Muscle of leg (tissue), 16 donors: ENCODE measurements at places on chromosomes 3 and 15.

GRCh38 chr3:188819939-188820338, 351.8 kb upstream of the TPRG1 start:
- peak; percentile 62 for DNase-seq

GRCh38 chr3:72488738-72489035, 359.6 kb downstream of the SHQ1 start:
- no peak for DNase-seq

DNA sequence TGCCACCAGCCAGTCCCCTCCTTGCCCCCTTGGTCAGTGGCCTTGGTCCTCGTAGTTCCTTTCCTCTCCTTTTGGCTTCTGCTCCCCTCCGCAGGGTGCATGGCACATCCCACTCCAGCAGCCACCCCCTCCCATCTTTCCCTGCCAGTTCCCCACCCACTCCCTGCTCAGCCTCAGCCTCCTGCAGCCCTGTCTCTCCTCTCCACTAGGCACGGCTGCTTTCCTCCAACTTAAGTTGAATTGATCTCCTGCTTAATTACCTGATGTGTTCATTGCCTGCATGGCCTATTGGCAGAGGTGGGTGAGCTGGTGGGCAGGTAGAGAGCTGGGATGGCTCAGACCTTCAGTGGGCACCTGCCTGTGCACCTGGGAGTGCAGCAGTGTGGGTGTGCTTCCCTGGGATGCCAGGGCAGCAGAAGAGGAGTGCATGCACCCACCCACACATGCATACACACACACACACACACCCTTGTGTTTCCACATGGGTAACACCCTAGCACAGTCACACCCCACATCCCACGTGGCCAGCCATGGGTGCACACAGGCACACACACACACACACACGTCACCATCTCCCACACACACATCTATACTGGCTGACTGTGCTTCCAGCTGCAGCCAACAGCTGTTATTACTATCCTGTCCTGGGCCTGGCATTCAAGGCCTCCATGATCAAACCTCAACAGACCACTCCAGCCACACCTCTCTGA, 30.9 kb downstream of the C3orf18 start:
- DNase-seq = no peak

DNA sequence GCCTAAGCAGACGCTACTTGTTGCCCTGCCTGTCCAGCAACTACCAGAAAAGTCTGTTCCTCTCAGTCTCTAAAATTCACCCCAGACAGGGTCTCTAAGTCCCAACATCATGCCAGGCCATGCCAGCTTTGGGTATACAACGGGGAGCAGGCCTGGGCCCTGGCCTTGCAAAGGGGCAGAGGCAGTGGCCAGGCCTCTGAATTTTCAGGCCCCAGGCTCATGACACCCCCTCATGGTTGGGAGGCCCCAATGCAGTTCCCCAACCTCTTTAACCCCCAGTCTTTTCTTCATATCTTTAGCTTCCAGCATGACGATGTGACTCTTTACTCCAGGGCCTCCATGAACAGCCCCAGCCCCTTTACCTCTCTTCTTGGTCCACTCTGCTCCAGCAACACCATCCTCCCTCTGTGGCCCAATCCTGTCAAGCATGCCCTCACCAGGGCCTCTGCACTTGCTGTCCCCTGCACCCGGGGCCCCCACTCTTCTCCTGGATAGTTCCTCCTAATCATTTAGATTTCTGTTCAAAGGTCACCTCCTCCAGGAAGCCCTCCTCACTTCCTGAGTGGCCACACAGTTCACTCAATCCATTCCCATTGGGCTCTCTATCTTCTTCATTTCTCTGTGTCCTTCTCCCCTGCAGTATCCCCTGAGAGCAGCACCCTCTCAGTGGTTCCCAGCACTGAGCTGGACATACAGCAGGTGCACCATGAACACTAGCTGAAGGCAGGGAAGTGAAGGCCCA, 4.8 kb downstream of the IQSEC1 start:
- DNase-seq = no peak

DNA sequence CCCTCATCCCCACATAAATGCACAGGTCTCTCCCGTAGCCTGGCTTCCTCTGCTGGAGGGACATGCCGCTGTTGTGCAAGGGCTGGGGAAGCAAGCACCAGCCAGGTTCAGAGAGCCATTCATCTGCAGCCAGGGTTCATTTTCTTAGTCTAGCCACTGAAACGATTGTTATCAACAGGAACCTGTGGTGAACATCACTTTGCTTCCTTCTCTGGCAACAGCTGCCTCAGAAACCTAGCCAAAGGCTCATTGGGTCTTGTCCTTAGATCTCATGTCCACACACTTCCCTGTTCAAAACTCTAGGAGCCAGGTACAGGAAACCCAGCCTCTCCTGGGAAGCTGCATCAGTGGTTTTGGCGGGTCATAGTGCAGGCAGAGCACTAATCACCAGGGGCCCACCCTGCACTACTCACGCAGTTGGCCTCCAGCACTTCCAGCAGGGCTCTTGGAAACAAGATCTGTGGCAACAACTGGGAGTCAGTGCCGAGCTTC, 47.0 kb downstream of the OXNAD1 start:
- DNase-seq = no peak

- DNase-seq = peak; percentile 43
These were observed 682 bp downstream of the ETFA start for GRCh38 chr15:76310475-76311099.

DNA sequence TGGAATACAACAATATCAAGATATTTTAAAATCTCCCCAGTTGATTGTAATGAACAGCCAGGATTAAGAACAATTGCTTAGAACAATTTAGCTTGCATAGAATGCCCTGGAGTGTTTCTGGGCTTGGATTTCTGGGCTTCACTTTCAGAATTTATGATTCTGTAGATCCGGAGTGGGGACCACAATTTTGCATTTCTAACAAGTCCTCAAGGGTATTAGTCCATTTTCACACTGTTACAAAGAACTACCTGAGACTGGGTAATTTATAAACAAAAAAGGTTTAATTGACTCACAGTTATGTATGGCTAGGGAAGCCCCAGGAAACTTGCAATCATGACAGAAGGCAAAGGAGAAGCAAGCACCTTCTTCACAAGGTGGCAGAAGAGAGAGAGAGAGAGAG, 54.3 kb upstream of the MYRIP start:
- DNase-seq = no peak

DNA sequence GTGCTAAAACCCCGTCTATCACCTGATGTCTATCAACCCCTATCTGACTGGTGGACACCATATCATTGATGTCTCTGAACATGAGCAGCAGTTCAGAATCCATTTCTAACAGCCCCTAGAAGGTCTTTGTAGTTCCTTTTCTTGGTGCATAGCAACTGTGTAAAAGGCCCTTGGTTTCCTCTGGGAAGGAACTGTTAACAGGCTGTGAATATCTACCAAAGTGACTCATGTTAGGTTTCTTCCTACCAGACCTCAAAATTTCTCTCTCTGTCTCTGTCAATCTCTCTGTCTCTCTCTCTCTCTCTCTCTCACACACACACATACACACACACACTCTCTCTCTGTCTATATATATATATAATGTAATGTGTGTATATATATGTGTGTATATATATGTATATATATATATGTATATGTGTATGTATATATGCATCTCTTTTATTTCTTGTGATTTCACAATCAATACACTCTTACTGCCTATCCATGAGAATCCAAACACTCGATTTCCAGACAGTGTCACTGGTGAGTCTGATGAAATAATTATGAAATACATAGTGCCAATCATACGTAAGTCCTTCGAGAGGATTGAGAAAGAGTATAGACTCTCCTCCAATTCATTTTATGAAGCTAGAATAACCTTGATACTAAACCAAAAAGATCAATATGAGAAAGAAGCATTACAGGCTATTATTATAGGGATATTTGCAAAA, 335.9 kb upstream of the SLCO3A1 start:
- no peak for DNase-seq

DNA sequence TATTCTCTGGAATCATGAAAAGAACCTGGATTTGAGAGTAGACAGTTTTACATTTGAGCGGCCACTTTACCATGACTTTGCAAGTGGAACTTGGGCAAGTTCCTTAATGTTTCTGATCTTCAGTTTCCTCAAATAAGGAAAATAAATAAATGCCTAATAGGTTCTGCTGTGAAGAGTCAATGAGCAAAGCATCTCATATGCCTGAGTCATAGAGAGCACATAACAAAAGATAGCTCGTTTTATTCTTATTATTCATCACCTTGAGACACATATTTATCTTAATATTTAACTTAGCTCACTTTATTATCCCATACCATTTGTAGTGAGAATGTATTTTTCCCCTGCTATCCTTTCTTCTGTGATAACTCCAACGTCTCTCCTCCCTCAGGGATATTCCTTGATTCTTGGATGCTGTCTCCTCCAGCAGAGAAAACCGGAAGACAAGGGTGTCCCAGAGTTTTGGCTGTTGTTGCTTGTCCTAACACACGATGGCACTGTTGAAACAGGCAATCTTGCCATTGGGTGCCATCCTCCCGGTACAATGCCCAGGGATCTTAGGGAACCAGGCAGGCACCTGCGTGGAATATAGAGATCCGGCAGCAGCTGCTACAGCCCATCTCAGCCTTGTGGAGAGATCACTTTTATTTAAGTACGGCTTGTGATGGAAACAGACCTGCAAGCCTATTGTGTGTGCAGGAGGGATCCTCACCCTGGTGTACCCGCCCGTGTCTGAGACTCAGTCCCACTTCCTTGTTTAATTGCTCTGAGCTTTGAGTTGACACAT, 33.3 kb upstream of the VPS33B start:
- peak; percentile 61 for DNase-seq

GRCh38 chr3:188853856-188854771, 317.7 kb upstream of the TPRG1 start:
- peak; percentile 80 for DNase-seq

DNA sequence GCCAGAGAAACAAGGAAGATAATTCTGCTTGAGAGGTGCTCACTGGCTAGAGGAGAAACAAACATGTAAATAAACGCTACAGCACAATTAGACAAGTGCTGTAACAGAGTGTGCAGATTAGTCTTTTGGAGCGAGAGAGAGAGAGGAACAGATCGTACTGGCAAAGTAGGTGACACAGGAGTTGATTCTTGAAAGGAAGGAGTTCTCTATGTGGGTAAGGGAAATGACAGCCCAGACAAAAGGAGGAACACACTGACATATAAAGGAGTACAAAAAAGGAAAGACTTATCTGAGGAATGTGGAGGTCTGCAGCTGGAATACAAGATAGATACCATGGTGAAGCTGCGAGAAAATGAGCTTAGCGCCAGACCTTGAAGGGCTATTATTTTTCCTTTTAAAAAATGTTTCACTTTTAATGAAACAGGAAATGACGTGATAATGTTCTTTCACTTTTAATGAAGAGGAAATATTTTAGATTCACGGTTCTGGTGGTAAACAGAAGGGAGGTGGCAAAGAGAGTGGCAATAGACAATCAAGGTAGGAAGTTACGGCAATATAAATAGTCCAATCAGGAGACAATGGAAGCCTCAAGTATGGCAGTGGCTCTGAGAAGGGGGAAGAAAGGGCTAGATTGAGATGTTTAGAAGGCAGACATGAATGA, 202.9 kb downstream of the VPS13C start:
- DNase-seq = no peak

GRCh38 chr15:63943829-63944680, 102.2 kb downstream of the DAPK2 start:
- DNase-seq = no peak
